ENCODE measurements at places on chromosomes 5 and 9.

DNA sequence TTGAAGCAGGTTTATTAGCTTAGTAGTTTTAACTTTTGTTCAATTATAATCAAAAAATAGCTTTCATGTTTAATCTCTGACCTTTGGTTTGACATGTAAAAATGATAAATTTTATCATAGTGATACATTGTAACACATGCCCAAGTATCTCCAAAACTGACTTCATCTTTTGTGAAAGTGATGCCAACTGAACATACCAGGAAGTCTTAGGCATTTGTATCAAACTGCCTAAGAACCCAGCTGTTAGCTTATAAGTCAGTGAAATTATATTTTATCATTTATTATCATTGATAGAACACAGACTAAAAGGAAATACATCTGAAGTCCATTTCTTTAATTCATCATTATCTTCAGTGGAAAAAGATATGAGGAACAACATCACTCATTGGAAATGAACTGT, 39.1 kb downstream of the NIPBL start:
- DNase-seq, result no peak

GRCh38 chr9:16868701-16869100, 1.8 kb downstream of the BNC2 start:
- DNase-seq, result no peak

DNA sequence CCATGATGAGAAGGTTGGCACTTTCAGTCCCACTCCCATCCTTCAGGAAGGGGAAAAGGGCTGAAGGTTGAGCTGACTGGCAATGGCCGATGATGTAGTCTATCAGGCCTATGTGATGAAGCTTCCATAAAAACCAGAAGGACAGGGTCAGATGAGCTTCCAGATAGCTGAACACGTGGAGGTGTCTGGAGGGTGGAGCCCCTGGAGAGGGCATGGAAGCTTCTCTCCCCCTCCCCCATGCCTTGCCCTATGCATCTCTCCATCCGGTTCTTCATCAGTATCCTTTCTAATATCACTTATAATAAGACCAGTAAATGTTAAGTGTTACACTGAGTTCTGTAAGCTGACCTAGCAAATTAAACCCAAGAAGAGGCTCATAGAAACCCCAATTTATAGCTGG, 32.6 kb upstream of the SMU1 start:
- no peak for DNase-seq

DNA sequence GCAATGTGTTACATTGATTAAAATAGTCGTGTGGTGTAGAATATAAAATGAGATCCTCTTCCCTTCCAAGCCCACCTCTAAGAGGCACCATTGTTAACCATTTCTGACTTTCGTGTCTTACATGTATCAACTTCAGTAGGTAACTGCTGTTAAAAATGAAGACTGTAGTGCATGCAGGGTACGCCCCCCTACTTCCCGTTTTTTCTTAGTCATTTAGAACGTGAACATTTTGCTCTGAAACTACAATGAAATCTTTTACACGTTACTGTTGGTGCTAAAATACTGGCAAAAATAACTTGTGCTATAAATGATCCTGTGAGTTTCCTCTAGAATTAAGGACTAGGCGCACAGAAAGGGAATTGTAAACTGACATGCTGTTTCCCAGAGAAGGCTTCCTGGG, 41.5 kb downstream of the WNK2 start:
- DNase-seq, result no peak

DNA sequence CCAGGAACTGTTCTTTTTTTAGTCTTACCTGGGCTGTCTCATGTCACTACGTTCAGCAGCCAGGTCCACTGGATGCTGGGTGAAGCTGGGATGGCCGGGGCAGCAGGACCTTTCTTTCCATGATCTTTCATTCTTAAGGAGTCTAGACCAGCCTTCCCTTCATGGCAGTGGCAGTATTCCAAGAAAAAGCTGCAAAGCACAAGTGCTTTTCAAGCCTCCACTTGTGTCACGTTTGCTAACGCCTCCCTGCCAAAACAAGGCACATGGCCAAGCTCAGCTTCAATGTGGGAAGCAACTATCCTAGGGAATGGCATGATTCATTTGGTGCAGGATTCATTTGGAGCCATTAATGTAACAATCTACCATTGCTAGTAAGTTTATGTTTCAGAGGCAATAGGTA, 94.8 kb downstream of the RCL1 start:
- DNase-seq, result no peak

DNA sequence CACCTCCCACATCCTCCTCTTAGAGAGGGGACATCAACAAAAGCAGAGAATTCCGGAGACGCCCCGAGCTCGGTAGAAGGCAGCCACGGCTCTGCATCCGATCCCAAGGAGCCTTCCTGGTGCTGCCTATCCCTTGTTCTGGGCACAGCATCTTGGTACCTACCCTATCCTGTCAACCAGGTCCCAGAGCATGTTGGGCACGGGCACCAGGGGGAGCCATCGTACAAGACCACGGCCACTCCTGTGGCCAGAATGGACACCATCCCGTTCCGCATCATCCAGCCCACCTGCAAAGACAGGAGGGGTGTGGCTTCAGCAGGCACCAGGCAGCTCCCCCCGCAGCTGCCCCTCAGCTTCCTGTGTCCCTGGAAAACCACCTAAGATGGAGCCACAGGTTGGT, 62.7 kb upstream of the ZNF354A start:
- peak; percentile 12 for DNase-seq

DNA sequence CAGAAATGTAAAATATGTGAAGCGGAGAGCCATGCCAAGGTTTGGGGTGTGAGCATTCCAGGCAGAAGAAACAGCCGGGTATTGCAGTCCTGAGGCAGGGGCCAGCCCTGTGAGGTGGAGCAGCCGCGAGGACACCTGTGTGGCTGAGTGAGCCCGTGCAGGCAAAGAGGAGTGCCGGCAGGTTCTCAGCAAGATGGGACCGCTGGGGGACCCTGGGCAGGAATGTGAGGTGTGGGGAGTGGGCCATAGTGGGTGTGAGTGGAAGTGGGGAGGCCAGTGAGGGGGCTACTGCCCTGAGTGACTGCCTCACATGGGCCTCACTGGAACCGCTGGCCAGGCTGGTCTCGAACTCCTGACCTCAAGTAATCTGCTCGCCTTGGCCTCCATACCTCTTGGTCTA, 8.1 kb upstream of the PRR7 start:
- DNase-seq, result no peak

DNA sequence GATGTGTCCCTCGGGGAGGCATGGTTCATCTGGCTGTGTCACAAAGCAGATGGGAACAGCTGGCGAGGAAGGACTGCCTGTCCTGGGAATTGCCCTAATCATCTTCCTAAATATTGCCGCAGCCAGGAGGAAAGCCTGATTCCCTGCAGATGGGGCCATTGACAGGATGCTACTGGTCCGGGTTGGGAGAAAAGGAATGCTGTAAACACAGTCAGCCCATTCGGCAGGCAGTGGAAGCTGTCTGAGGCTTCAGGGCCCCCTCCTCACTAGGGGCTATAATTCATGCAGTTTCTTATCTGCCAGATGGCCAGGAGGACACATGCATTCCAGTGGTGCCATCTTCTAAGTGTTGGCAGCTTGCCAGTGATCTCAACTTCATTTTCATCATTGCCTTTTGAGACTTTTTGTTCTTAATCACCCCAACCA, 110.3 kb downstream of the KCNIP1 start:
- no peak for DNase-seq

GRCh38 chr5:168712280-168712924, 133.2 kb upstream of the PANK3 start:
- no peak for DNase-seq

DNA sequence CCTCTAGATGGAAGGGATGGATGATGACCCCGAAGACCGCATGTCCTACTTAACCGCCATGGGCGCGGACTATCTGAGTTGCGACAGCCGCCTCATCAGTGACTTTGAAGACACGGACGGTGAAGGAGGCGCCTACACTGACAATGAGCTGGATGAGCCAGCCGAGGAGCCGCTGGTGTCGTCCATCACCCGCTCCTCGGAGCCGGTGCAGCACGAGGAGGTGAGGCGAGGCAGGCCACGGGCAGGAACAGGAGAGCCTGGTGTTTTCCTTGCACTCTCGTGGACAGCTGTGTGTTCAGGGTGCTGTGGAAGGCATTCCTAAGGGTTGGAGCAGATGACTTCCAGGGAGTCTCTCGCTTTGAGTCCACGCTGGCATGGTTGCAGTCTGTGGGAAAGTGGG, 73.9 kb downstream of the TJP2 start:
- no peak for DNase-seq

DNA sequence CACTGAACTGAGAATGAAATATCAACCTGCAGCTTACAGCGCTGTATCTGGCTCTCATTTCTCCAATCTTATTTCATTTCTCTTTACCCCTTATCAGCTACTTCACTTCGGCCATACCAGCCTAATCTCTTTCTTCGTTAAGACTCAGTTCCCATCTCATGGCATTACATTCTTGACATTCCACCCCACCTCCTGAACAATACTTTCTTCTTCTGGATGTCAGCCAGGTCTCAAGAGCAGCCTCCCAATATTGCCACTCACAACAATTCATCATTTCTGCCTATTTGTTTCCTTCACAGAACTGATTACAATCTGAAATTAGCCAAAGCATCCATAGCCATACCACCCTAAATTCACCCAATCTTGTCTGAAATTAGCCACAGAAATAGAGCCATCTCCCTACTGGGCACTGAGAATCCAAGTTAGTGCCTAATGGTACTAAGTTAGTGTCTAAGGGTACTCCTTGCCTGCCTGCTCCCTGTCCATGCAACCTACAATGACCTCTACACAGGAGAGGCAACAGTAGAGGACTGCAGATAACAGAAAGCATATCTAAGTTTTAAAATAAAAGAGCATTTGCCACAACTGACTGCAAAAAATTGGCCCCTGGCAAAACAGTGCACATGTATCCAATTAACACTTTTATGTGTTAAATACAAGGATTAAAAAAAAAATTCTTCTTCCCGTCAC, 35.2 kb downstream of the SETX start:
- DNase-seq, result no peak

- no peak for DNase-seq
Observed at GRCh38 chr5:6872441-6873160, 159.4 kb downstream of the TENT4A start.

DNA sequence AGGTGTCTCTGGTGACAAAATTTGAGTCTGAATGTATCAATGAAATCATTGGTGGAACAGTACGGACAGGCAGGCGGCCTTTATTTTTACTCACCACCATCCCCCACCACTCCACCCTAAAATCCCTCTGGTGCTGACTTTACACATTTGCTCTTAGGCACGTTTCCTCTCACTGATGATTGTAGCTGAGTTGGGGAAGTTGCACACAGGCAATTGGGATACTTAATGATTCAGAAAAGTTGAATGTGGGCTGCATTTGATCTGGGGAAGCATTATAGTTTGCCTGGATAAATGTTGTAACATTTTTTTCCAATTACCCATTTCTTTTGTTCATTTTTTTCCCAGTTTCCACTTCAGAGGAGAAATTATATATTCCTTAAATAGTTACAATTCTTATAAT, 658.4 kb downstream of the TLR4 start:
- no peak for DNase-seq

- DNase-seq, result no peak
Observed at GRCh38 chr9:127079446-127080140, 42.8 kb downstream of the ANGPTL2 start.

GRCh38 chr9:108182950-108183381, 672.8 kb downstream of the ACTL7B start:
- no peak for DNase-seq

DNA sequence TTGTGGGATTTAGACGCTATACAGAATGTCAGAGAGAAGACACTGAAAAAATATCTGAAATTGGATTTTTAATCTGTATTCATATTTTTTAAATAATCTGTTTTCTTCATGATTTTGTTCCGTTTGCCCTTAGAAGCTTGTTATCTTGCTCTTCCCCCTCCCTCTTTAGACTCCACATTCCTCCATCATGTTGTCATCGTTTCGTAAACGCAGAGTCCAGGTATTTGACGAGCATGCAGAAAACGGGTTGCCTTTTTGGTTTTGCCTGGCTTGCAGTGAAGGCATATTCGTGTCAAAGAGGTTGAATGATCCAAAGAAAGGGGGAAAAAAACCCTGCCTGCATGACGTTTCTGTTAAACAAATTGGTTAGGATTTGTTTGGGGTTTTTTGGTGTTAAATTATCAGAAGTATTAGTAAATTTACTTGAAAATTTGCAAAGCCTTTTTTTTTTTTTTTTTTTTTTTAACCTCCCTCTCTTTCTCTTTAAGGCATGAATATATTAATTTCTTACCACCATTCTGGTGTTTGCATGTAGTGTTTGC, 2.9 kb downstream of the SPTAN1 start:
- DNase-seq, result no peak

DNA sequence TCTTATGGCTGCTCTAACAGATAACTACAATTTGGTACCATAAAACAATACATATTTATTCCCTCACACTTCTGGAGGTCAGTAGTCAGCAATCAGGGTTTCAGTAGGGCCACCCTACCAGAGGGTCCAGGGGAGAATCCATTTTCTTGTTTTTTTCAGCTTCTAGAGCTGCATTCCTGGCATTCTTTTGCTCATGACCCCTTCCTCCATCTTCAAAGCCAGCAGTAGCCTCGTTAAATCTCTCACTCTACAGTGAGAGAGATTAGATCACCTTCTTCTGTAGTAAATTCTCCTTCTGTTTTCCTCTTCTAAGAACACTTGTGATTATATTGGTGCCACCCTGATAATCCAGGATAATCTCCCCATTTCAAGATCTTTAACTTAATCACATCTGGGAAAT, 187.4 kb downstream of the RFK start:
- DNase-seq, result no peak

GRCh38 chr5:167951116-167951515, 340.3 kb upstream of the WWC1 start:
- DNase-seq, result no peak

- DNase-seq, result no peak
Observed at GRCh38 chr5:181173027-181173419, 25.6 kb downstream of the OR2V2 start.

DNA sequence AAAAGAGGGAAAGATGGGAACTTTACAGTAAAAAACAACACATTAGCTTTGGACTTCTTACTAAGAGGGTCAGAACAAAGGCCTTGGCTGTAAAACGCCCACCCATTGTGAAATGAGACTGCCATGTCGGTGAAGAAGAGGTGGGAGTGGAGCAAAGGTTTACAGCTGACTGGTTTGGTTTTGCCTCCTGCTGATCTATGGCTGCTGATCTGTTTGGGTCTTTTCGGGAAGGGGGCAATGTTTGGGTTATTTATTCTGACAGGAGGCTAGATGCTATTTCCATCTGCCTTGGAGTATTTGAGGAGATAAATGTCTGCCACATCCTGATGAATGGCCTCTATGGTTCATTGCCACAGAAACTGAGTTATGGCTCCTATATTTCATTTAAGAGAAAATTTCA, 408.7 kb downstream of the TLE4 start:
- no peak for DNase-seq

DNA sequence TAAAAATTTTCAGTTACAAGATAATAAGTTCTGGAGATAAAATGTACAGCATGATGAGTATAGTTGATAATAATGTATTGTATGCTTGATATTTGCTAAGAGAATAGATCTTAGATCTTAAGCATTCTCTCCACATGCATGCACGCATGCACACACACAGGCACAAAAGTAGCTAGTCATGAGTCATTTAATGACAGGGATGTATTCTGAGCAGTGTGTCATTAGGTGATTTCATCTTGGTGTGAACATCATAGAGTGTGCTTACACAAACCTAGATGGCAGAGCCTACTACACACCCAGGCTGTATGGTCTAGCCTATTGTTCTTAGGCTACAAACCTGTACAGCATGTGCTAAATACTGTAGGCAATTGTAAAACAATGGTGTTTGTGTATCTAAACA, 124.2 kb downstream of the PTTG1 start:
- no peak for DNase-seq

GRCh38 chr5:172502410-172502809, 48.1 kb upstream of the SH3PXD2B start:
- DNase-seq, result no peak
